ENCODE measurements at places on chromosomes 16 and 17.

DNA sequence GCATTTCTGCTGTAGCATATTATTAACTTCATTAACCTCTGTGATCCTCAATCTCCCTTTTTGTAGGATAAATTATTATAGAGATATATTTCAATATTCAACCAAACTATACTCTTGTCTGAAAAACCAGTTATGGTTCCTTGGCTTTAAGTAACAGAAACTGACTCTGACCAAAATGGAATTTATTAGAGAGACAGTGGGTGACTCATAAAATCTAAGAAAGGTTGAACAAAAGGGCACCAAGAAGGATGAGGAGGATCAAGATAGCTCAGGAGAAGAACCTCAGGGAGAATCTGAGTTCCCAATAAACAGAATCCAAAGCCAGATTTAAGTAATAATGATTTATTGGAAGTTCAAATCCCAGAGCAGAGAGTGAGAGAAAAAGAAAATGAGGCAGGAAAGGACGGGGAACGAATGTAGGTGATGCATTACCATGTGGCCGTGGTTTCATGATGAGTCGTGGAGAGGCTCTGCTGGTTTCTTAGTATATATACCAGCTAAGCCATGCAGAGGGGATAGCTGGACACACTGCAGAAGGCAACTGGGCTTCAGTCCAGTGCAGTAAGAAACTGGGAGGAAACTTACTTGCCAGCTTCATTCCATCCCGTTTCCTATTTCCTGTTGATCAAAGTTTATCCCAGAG is 151.5 kb upstream of the GOT2 start:
- no peak for DNase-seq

GRCh38 chr16:85126394-85126704 is 14.1 kb upstream of the CIBAR2 start:
- DNase-seq, result no peak

- no peak for DNase-seq
Observed at GRCh38 chr16:30982548-30983288, 2.3 kb upstream of the HSD3B7 start.

GRCh38 chr17:7184647-7185046 is 5.5 kb upstream of the ASGR1 start:
- DNase-seq, result no peak

GRCh38 chr17:811051-811784 is 29.1 kb downstream of the MRM3 start:
- no peak for DNase-seq

- DNase-seq, result no peak
Observed at GRCh38 chr17:9926150-9926804, 21.2 kb upstream of the RCVRN start.
